ENCODE measurements at places on chromosomes 7 and 10. TPM values are rescaled to one million over a fixed set of nuclear protein-coding genes. Genes with fewer than 3 reads are reported as not detected.

GRCh38 chr10:49110684-49111319 lies 4.5 kb downstream of the VSTM4 start:
- no peaks in the 10 kb centered on the region for H3K36me3 ChIP-seq
- no peak for DNase-seq
- H3K27ac ChIP-seq: no peak overlapping the region
- H3K4me3 ChIP-seq: no peak overlapping the region
- no peaks in the 10 kb centered on the region for H3K4me1 ChIP-seq

SSMEM1 gene
- total RNA-seq: not detected

DNA sequence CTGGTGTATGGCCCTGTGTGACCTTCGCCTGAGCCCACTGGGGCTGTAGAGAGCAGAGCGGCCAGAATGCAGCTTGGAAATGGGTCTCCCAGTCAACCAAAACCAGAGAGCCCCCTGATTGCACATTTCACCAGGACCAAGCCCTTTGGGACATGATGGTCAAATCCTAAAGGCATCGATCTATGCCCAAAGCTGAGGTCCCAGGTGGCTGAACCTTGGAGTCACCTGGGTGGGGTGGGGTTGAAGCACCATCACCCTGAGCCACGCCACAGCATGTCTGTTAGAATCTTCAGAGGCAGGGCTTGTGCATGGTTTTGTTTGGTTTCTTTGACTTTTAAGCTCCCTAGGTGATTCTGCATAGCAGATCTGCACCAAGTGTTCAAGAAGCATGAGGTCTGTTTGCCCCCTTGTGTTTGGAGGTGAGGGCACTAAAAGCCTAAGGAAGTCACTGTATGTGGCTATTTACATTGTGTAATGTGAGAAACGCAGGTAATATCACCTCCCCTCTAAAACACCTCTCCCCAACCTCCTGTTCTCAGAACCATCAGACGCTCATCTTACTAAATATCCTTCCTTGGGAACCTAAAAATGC lies 9.6 kb downstream of the PKD1L1 start:
- H3K36me3 ChIP-seq: no peaks in the 10 kb centered on the region
- DNase-seq: no peak
- H3K4me3 ChIP-seq: no peak overlapping the region
- no peak overlapping the region for H3K27ac ChIP-seq
- H3K4me1 ChIP-seq: peaks cover 4% of the 10 kb centered on the region

OR13A1 gene
- total RNA-seq: not detected

GRCh38 chr10:58348571-58349033 lies 13.8 kb downstream of the UBE2D1 start:
- no peak overlapping the region for H3K27ac ChIP-seq
- no peak for DNase-seq
- H3K4me3 ChIP-seq: no peak overlapping the region
- H3K36me3 ChIP-seq: peaks cover 16% of the 10 kb centered on the region
- no peaks in the 10 kb centered on the region for H3K27me3 ChIP-seq
- H3K4me1 ChIP-seq: peaks cover 28% of the 10 kb centered on the region

DNA sequence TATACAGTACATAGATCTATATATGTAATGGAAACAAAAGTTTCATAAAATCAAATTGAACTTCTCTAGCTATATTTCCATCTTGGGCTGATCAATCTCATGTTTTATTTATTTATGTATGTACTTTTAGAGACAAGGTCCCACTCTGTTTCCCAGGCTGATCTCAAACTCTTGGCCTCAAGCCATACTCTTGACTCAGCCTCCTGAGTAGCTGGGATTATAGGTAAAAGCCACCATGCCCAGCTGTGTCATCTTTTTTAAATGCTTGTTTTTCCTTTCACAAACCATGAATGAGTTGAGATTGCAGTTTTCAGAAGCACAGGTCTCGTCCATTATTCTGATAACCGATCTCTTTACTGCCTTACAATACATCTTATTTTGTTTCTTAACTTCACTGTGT lies 400.9 kb downstream of the KCNMA1 start:
- no peak overlapping the region for H3K4me3 ChIP-seq
- H3K27ac ChIP-seq: no peak overlapping the region
- no peaks in the 10 kb centered on the region for H3K36me3 ChIP-seq
- H3K27me3 ChIP-seq: peaks cover 4% of the 10 kb centered on the region
- no peak for DNase-seq

- H3K4me1 ChIP-seq: peaks cover 23% of the 10 kb centered on the region
- H3K27me3 ChIP-seq: peaks cover 4% of the 10 kb centered on the region
- DNase-seq: peak; percentile 32
- no peak overlapping the region for H3K4me3 ChIP-seq
- H3K27ac ChIP-seq: peak overlapping the region; percentile 85
- H3K36me3 ChIP-seq: no peaks in the 10 kb centered on the region
These were observed 121.0 kb downstream of the HIP1 start for GRCh38 chr7:75617634-75618234.

- no peaks in the 10 kb centered on the region for H3K27me3 ChIP-seq
- DNase-seq: no peak
- H3K27ac ChIP-seq: no peak overlapping the region
These were observed 322.4 kb downstream of the PCDH15 start for GRCh38 chr10:54478601-54479000.

SLC16A9 gene
- total RNA-seq: 1.9 TPM

MAGI2 gene
- total RNA-seq: 0.31 TPM

GRCh38 chr10:33799281-33799943 lies 464.9 kb upstream of the NRP1 start:
- no peak overlapping the region for H3K4me3 ChIP-seq
- no peaks in the 10 kb centered on the region for H3K27me3 ChIP-seq
- no peaks in the 10 kb centered on the region for H3K36me3 ChIP-seq

GRCh38 chr10:129163531-129163930 lies 303.5 kb upstream of the MGMT start:
- peaks cover 8% of the 10 kb centered on the region for H3K4me1 ChIP-seq
- H3K4me3 ChIP-seq: no peak overlapping the region
- H3K27me3 ChIP-seq: no peaks in the 10 kb centered on the region

TMEM273 gene
- 0.76 TPM for total RNA-seq

SPDYE1 gene
- total RNA-seq: not detected

DNA sequence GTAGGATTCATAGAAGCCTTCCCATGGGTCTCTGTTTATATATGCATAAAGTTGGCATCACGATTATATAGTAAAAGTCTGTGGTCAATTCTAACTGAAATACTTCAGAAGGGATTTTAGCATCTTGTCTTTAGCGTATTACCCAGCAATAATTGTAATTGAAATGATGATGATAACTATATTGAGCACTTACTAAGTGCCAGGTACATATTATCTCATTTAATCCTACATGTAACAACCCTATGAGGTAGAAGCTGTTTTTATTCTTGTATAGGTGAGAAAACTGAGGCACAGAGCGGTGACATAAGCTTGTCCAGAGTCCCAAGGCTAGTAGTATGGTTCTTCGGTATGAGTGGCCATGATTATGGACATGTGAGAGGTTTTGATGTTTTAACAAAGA lies 33.8 kb downstream of the PANK1 start:
- H3K36me3 ChIP-seq: no peaks in the 10 kb centered on the region
- H3K27me3 ChIP-seq: no peaks in the 10 kb centered on the region
- DNase-seq: no peak
- H3K4me3 ChIP-seq: no peak overlapping the region
- no peak overlapping the region for H3K27ac ChIP-seq

GHRHR gene
- not detected for total RNA-seq

XRCC2 gene
- total RNA-seq: 21.3 TPM

DNA sequence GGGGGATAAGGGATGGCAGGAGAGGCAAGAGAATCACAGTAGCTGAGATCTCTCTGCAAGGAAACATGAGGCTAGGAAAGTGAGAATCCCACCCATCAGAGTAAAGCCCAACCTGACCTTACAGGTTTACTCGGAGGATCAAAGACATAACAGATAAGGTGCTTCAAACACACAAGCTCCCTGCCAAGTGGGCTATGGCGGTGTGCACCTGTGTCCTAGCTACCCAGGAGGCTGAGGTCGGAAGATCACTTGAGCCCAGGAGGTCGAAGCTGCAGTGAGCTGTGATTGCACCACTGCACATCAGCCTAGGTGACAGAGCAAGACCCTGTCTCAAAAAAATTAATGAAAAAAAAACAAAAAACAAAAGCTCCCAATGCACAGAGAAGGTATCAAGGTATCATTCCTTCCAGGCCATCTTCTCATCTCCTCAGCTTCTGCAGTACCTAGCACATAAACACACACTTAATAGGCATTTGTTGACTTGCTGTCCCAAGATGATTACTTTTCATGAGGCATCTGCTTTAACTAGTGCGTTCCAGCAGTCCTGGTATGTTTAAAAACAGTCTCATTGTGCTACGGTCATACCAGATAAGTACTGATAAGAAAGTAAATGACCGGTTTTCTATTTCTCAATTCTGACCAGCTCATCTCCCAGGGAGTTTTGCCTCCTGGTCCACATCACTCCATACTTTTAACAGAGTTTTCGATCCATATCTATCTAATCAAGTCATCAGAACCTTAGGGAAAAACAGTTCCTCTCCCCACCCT lies 13.3 kb downstream of the GNA12 start:
- no peak overlapping the region for H3K27ac ChIP-seq
- peaks cover 4% of the 10 kb centered on the region for H3K36me3 ChIP-seq
- no peak overlapping the region for H3K4me3 ChIP-seq
- DNase-seq: no peak
- H3K4me1 ChIP-seq: peaks cover 4% of the 10 kb centered on the region

DNA sequence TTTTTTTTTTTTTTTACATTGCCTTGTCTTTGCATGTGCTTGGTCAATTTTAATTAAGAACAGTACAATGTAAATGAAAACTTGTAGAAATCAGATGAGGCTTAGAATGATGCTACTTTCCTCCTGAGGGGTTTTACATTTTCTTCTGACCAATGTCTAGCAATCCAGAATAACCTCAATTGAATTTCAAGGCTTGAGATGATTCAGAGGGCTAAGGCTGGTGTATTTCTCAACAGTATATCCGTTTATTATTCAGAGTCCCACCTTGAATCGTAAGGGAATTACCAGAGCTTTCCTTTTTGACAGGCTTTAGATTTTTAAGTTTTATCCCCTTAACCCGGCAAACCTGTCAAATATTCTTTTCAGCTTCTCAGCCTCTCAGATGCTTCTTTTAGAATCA lies 231.2 kb upstream of the STK17A start:
- no peak for DNase-seq
- no peaks in the 10 kb centered on the region for H3K36me3 ChIP-seq
- no peak overlapping the region for H3K27ac ChIP-seq
- peaks cover 7% of the 10 kb centered on the region for H3K4me1 ChIP-seq
- H3K27me3 ChIP-seq: peaks cover 73% of the 10 kb centered on the region
- no peak overlapping the region for H3K4me3 ChIP-seq

DNA sequence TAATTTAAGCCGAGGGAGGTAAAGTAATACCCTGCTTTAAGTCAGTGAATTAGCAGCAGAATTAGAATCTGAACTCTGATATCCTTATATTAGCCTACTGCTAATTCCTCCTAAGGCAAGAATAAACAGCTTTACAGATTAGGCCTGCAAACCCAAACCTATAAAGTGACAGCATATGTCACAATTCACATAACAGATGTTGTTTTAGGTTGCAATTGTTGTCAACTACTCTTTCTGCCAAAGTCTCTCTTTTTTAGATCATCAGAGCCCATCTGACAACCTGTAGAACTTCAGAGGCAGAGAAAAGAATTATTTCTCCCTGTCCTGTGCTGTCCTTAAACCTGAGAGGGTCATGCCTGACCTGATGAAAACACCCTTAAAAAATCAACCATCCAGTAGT lies 167.2 kb downstream of the PRKG1 start:
- H3K27me3 ChIP-seq: peaks cover 3% of the 10 kb centered on the region
- no peak overlapping the region for H3K4me3 ChIP-seq
- DNase-seq: no peak
- no peaks in the 10 kb centered on the region for H3K4me1 ChIP-seq
- no peak overlapping the region for H3K27ac ChIP-seq

- no peak for DNase-seq
- no peaks in the 10 kb centered on the region for H3K4me1 ChIP-seq
- no peaks in the 10 kb centered on the region for H3K27me3 ChIP-seq
- no peak overlapping the region for H3K27ac ChIP-seq
- H3K4me3 ChIP-seq: no peak overlapping the region
These were observed 124.6 kb downstream of the LRRTM3 start for GRCh38 chr10:67050415-67050814.

DNA sequence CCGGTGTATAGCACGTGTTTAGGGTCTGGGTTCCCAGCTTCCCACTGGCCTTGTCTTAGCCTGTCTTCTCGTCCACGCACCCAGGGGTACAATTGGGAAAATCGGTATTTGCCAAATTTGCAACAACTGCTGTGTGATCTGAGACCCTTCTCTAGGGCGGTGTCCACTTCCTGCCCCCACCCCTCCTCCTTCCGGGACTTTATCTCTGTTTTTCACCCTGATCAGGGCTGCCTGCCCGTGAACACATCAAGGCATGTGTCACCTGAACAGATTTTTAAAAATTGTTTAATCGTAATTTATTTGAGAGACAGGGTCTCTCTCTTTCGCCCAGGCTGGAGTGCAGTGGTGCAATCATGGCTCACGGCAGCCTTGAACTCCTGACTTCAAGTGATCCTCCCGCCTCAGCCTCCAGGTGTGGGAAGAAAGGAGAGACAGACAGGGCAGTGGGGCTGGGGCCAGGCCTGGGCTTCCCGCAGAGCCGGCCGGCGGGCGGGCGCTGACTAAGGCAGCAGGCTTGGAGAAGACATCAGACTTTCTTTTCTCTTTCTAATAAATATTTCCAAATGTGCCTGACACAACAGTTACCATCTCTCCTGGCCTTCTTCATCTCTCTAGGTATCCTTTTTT lies 27.5 kb downstream of the ELFN1 start:
- no peaks in the 10 kb centered on the region for H3K27me3 ChIP-seq
- DNase-seq: no peak
- no peaks in the 10 kb centered on the region for H3K4me1 ChIP-seq
- H3K27ac ChIP-seq: no peak overlapping the region
- no peak overlapping the region for H3K4me3 ChIP-seq

GRCh38 chr10:31133792-31134310 lies 102.2 kb upstream of the ZNF438 start:
- H3K27ac ChIP-seq: peak overlapping the region; percentile 92
- DNase-seq: peak; percentile 47
- peaks cover 35% of the 10 kb centered on the region for H3K4me1 ChIP-seq
- H3K4me3 ChIP-seq: peak overlapping the region; percentile 66

RBM48 gene
- 13.9 TPM for total RNA-seq

STOX1 gene
- 0.64 TPM for total RNA-seq

YWHAG gene
- 157 TPM for total RNA-seq

- H3K4me1 ChIP-seq: peaks cover 19% of the 10 kb centered on the region
- no peaks in the 10 kb centered on the region for H3K36me3 ChIP-seq
- DNase-seq: no peak
- no peak overlapping the region for H3K4me3 ChIP-seq
- H3K27me3 ChIP-seq: no peaks in the 10 kb centered on the region
These were observed 97.1 kb downstream of the TCF7L2 start for GRCh38 chr10:113047151-113047550.

- no peak overlapping the region for H3K4me3 ChIP-seq
- no peaks in the 10 kb centered on the region for H3K36me3 ChIP-seq
- H3K27me3 ChIP-seq: peaks cover 2% of the 10 kb centered on the region
- H3K27ac ChIP-seq: no peak overlapping the region
These were observed 75.7 kb downstream of the AKR1D1 start for GRCh38 chr7:138151731-138152577.

SSC4D gene
- total RNA-seq: 0.40 TPM

GRCh38 chr7:32588657-32589056 lies 93.4 kb downstream of the AVL9 start:
- no peak overlapping the region for H3K4me3 ChIP-seq
- peak overlapping the region; percentile 82 for H3K27ac ChIP-seq
- H3K27me3 ChIP-seq: no peaks in the 10 kb centered on the region
- H3K36me3 ChIP-seq: peaks cover 10% of the 10 kb centered on the region

All from activated naive CD8-positive, alpha-beta T cell treated with anti-CD3 and anti-CD28 coated beads for 36 hours (primary cell).